Suppressor macrophage treated with lipopolysaccharide for 4 hours (primary cell): ENCODE measurements at places on chromosomes 4 and X.
A peak's percentile ranks its signal among the peaks of the same experiment; 100 is the strongest.

DNA sequence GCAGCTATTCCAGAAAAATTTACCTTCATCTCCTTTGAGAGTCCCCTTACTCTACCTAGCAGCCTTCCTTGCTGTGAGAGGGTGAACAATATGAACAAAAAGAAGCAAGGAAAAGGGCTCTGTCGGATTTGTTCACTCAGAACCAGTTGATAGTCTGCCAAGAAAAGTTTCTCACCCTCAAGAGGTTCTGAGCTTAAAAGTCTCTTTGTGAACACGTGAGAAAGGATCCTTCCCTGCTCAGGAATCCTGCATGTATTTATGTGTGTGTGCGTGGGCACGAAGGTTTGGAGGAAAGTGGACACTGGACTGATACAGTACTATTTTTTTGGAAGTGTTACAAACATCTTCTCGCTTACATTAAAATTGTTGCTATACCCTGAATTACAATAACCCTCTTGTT lies 178.6 kb upstream of the JADE1 start:
- no peak for DNase-seq

- DNase-seq, result no peak
These were observed 41.2 kb downstream of the LAS1L start for GRCh38 chrX:65493431-65493830.

DNA sequence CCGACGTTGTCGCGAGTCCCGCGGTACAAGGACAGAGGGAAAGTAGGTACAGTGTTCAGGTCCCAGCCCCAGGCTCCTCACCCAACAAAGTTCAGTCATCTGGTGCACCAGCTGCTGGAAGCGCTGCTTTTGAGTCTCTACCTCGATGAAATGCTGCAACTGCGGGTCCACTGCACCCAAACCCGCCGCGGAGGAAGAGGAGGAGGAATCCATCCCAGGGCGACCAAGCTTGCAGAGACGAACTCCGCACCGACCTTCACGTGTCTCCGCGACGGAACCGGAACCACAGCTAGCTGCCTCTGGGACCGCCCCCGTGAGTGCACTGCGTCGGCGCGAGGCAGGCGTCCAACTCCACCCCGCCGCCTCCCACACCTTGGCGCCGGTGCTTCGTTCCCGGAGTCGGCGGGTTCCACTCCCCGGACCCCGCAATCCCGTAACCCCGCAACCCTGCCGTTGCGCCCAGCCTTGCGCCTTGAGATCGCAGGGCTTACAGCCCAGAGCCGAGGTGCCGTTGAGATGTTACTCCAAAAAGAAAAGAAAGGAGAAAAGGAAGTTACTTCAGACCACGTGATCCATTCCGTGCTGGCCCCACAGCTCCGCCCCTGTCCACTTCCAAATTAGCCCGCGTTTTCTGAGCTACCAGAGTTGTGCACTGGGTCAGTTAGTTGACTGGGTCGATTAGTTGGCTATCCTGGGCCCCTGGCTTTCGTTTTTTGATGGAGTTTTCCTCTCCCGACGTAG lies at the start of gene TIMM8A:
Gene TIMM8A, minus strand, starts transcription at position 291 of the 741 bp plus-strand sequence. Its CDS starts 78 bp downstream, at position 213.
- DNase-seq, result peak; percentile 70

- DNase-seq, result no peak
These were observed 35.6 kb downstream of the NELFA start for GRCh38 chr4:1973218-1973617.

DNA sequence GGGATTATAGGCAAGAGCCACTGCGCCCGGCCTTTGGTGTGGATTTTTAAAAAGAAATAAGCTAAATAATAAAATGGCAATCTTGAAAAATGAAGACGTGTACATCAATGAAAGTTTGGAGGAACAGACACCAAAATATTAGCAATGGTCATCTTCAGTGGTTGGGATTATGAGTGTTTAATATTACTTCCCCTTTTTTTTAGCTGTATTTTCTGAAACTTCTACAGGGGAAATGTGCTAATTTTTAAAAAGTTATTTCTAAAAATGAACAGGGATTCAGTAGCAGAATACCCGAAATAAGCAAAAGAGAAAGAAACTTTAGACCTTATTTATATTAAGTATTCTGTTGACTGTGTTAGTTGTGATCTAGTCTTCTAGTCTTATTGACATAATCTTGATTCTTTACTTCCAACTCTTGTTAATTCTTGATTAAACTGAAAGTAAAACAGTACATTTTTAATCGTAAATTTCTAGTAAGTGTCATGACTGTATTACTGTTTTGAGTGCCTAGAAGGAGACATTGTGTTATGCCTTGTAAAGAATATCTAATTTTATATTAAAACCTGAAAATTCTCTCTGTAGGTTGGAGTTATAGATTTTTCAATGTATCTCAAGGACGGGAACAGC lies 51.3 kb downstream of the RUFY3 start:
- peak; percentile 50 for DNase-seq

DNA sequence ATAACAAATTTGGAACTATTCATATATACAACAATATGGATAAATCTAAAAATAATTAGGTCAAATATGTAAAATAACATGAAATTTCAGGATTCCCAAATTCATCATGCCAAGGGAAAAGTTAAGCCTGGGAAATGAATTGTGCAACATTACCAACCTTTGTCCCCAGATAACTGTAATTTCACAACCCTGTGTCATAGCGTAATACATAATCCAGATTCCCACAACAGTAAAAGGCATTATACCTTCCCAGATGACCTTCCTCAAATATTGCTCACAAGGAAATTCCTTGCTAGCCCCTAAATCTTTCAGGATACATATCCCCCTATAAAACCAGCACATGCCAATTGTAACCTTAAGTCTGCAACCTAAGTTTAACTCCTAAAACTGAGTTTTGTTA lies 32.9 kb upstream of the RAB40A start:
- DNase-seq, result no peak

DNA sequence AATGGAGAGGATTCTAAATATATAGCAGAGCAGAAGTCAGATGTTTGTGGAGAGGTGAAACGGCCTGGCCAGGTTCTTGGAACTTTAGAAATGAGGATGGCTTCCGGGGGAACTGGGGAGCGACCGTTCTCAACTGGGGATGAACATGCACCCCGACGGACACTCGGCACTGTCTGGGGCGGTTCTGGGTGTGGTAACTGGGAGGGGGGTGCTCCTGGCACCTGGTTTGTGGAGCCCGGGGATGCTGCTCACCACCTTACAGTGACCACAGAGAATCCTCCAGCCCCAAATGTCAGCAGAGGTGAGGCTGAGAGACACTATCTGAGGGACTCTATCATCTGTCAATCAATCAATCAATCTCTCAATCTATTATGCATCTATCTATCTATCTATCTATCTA lies 69.0 kb upstream of the PPP2R3B start:
- no peak for DNase-seq

- DNase-seq, result no peak
These were observed 836 bp downstream of the PRRG1 start for GRCh38 chrX:37350034-37350365.

DNA sequence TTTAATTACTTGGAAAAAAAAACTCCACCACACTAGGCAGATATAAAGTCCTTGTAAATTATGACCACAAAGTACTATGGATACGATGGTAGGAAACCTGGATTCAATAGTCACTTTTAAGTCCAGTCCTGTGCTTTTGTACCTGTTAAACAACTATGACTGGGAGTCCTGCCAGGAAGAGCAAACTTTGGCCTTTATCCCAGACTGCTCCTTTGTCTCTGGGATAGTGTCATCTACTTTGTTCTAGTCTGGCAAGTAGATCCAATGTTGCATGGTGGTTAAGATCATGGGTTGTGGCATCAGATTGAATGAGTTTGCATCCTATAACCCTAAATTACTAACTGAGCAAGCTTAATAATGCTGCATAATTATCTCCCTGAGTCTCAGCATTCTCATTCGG lies 175.3 kb upstream of the FGF13 start:
- DNase-seq, result no peak

GRCh38 chr4:87103691-87104187 lies 116.7 kb downstream of the KLHL8 start:
- DNase-seq, result peak; percentile 59

- DNase-seq, result no peak
These were observed 46.4 kb downstream of the ACOX3 start for GRCh38 chr4:8394061-8394519.

- peak; percentile 89 for DNase-seq
These were observed 433 bp upstream of the COQ2 start for GRCh38 chr4:83285055-83285407.

- no peak for DNase-seq
These were observed 276.4 kb downstream of the IL15 start for GRCh38 chr4:141912831-141913230.

- no peak for DNase-seq
These were observed 128.0 kb downstream of the FRAS1 start for GRCh38 chr4:78185117-78185516.

DNA sequence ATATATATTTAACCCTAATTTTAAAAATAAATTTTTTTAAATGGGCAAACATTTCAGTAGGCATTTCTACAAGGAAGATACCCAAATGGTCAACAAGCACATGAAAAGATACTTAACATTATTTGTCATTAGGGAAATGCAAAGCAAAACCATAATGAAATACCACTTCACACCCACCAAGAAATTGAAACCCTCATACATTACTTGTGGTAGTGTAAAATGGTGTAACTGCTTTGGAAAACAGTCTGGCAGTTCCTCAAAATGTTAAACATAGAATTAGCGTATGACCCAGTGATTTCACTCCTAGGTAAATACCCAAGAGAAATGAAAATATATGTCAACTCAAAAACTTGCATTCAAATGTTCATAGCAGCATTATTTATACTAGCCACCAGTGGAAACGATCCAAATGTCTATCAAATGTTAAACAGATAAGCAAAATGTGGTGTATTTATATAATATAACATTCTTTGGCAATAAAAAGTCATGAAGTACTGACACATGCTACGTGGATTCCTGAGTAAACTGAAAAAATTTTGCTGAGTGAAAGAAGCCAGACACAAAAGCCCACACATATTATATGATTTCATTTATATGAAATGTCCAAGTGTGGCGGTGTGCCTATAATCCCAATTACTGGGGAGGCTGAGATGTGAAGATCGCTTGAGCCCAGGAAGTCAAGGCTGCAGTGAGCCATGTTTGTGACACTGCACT lies 16.6 kb downstream of the TRIM2 start:
- DNase-seq, result peak; percentile 64

DNA sequence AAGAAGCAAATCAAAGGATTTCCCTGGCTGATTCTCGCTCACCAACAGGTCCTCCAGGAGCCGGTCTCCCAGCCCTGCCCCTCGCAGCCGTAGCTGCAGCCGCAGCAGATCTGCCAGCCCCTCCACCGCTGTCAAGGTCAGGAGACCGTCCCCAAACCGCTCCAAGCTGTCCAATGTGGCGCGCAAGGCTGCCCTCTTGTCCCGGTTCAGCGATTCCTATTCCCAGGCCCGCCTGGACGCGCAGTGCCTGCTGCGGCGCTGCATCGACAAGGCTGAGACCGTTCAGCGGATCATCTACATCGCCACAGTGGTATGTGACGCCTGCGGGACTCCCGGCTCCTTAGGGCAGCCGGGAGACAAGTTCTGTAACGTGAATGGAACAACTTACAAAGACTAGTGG lies 25.6 kb downstream of the SPATA18 start:
- no peak for DNase-seq

GRCh38 chr4:46389301-46389775 lies 590 bp downstream of the GABRA2 start:
- DNase-seq, result no peak

DNA sequence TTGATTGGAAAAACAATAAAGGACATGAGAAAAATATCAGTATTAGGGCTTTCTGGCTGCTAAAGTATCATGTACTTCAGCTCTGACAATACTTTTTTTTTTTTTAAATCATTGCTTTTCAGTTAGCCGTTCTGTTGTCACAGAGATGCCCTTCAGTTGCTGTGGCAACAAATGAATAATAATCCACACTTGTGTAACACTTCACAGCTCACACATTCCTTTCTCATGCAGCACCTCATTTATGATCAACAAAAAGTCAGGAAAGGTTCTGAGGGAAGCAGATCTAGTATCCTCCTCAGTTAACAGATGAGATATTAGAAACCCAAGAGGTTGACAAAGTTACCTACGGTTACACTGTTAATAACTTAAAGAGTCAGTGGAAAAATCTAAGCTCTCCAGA lies 444.2 kb upstream of the SLIT2 start:
- DNase-seq, result no peak

GRCh38 chr4:112277220-112277619 lies 8.5 kb downstream of the TIFA start:
- no peak for DNase-seq

GRCh38 chrX:135309430-135309923 lies at the start of gene ETDC:
Gene ETDC, plus strand, starts transcription at chrX:135309480. Its CDS starts 0 bp downstream, at chrX:135309480.
- no peak for DNase-seq
